Activated CD4-positive, alpha-beta T cell treated with anti-CD3 and anti-CD28 coated beads for 24 hours (primary cell): ENCODE measurements at places on chromosomes 2 and 18.
A peak's percentile ranks its signal among the peaks of the same experiment; 100 is the strongest.

GRCh38 chr2:106076941-106077340, 117.2 kb downstream of the UXS1 start:
- no peak for DNase-seq

GRCh38 chr2:59462422-59463197, 1090.8 kb downstream of the BCL11A start:
- no peak for DNase-seq

DNA sequence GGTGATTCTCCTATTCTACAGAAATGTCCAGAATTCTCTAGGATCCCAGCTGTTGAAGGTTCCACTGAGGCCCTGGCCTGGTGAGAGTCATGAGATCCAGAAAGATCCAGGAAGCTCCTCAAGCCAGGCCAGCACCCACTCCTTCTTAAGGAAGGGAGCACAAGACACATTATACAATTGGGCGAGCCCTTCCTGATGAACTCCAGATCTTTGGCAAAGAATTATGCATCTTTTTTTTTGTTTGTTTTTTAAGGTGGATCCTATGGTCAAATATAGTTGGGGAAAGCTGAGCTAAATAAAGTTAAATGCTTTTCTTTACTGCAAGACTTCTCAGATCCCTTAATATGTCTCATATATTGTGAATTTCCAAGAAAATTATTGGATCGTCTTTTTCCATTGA, 37.0 kb upstream of the LOXHD1 start:
- DNase-seq: no peak

- DNase-seq: no peak
These were observed 464.0 kb downstream of the FBXO15 start for GRCh38 chr18:73683409-73684238.

DNA sequence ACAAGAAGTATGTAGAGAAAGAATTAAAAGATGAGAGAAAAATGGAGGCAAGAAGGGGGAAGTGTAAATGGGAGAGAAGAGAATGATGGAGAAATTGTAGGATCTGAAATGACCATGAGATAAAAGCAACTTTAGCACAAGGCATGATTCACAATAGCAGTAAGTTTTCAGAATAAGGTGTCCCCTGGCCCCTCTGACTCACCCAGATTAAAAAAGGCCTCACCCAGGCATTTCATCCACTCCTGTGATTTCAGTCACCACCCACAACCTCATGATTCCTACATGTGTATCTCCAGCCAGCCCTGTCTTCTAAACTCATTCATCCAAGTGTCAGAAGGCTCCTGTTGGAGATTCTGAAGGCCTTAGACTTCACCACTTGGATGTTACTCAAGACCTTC, 56.6 kb downstream of the SP100 start:
- DNase-seq: peak; percentile 18
